Stimulated activated CD4-positive, alpha-beta T cell treated with anti-CD3 and anti-CD28 coated beads, Interleukin-1b, Interleukin-23, amount 100 ng/mL, for 1 hour (primary cell): ENCODE measurements at places on chromosomes 6 and 20.

- no peak for DNase-seq
Observed at GRCh38 chr6:165662041-165662748, 846 bp downstream of the PDE10A start.

GRCh38 chr20:51542033-51542570 lies 417 bp downstream of the NFATC2 start:
- peak; percentile 33 for DNase-seq

DNA sequence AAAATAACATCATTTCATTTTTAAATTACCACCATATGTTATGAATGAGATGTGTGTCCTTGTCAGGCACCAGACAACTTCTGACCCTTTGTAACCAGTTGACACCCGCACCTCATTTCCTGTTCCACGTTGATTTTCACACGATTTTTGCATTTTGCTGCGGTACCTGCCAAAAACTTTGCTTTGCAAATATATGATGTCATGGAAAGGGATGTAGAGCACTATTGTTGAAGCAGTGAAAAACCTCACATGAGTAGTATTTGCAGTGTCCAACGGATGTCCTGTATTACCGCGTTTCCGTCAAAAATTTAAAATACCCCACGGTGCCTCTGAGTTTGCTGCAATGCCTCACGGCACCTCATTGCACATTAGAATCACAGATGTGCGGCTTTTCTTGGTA lies 115.6 kb downstream of the MTHFD1L start:
- DNase-seq, result no peak

DNA sequence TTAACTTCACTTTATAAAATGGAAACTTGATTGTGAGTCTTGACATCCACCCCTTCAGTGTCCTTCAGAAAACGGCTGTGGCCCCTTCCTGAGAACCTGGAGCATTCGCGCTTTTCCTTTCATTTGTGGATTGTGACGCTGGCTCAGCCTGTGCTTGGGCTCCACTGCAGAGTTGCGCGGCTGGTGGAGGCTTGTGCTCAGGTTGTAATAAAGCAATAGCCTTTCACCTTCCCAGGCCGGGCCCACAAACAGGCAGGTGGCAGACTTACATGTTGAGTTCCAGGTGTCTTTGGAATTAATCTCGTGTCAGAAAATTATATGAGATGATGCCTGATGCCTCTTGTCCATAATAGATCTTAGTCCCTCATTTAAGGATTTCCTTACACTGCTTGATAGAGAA lies 199.9 kb downstream of the CDH4 start:
- DNase-seq, result no peak

DNA sequence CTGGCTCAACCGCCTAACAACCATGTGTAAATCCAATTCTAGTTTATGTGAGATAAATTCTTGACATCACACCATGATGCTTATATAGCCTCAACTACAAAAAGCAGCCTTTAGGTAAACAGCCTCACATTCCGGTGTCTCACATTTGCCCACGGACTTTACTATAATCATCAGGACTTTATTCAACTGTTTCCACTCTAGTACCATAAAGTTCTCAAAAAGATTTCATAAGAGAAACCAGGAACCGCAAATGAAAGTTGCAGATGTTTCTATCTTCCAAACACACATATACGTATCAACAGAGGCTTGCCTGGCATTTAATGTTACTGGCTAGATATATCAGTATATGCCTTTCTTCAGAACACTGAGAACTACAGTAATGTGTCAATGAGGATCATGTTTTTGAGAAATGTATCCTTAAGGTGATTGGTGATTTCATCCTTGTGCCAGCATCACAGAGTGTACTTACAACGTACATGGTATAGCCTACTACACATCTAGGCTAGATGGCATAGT lies 80.0 kb downstream of the EPB41L2 start:
- no peak for DNase-seq
